ENCODE measurements at places on chromosomes 5 and 9. TPM values are rescaled to one million over a fixed set of nuclear protein-coding genes. Genes with fewer than 3 reads are reported as not detected.

- DNase-seq = no peak
Measured at GRCh38 chr9:87798261-87798833, 72.4 kb downstream of the CTSL start.

DNA sequence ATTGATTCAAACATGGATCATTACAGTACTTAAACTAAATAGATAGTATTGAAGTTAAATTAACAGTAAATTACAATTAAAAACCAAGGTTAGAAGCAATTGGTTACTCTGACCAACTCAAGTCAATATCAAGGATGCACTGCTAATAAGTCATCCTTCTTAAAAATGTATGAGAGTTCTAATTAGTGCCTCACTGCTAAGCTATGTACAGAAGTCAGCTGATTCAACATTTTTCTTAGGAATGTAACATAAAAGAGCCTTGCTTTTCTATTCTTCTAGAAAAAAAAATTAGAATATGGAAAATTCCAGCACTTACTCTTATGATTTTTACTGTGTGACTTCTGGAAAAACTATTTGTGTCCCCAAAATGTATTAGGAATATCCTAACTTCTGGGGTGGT is 75.7 kb upstream of the FBN2 start:
- DNase-seq = no peak

GRCh38 chr5:62306323-62306895 is 403 bp downstream of the KIF2A start:
- peak; percentile 21 for DNase-seq

GRCh38 chr5:99070362-99070761 is 141.6 kb upstream of the CHD1 start:
- no peak for DNase-seq

DNA sequence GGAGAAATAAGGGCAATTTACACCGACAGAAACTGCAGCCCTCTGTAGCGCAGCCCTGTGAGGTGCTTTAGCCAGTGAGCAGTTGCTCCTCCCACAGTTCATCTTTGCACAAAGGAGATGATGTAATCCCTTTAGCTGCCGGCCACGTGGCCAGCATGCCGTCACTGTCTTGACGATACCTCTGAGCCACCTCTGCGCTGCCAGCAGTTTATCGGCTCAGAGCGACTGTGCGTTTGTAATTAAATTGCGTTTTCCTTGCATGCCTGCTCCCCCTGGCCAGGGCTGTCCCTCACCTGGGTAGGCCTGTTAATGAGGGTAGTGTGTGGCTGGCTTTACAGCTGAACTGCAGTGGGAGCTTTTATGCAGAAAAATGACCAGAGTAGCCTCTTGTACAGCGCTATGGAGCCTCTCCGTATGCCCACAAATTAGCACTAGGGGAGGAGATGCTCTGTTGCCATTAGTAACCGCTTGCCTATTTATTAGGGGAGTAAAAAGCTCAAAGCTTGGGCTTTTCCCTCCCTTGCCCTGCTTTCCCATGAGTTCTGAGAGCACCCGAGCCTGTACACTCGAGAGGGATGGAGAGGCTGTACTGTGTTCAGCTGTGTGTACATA is 107.0 kb downstream of the TRIO start:
- peak; percentile 77 for DNase-seq

Gene PCDHA12
- 0.90 TPM for total RNA-seq

- no peak for DNase-seq
Measured at GRCh38 chr5:64453405-64453804, 52.4 kb upstream of the RGS7BP start.

Gene STARD4
- total RNA-seq = 77.2 TPM

DNA sequence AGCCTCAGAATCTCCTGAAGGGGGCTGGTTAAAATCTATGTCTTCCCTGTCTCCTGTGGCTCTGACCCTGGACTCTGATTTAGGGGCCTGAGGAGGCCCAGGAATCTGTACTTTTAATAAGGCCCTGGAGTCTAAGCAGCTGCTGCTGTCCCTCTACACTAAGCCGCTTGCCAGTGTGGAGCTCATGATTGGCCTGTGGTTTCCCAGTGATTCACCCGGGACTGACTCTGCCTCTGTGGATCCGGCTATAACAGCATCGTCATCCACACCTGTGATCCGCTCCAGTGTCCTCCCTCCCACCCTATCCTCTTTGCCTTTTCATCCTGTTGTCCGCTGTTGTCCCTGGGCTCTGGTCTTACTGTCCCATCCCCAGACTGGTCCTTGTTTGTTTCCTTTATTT is 3.7 kb downstream of the SLC31A2 start:
- no peak for DNase-seq

DNA sequence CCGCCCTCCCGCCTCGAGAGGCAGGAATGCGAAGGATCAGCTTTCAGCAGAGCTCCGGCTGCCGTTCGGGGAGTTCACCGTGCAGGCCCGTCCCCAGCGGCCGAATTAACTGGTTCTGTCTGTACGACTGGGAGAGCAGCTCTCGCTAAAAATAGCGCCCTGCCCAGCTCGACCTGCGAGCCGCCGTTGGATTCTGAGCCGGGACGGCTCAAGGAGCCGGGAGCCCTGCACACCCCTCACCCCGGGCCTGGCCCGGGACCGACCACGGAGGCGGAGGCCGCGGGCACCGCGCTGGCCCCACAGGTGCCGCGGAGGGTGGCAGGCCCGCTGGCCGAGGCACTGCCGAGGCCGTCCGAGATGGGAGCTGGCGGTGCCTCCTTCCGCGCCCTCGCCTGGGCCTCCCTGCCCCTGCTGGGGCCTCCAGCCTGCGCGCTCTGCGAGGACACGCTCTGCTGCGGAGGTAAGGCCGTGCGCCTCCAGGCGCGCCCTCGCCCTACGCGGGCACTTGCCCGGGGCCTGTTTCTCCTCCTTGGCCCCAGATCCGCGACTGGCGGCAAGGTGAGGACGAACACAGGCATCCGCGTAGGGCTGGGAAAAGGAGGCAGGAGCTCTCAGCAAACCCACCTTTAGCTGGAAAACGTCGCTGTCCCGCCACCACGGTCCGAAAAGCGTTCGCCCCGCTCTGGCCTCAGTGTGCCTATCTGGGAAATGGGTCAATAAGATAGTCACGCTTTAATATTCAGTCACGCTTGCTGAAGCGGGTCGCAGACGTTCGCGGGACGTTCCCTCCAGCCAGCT is 53.1 kb upstream of the DAB2IP start:
- DNase-seq = peak; percentile 69

Gene NR2F1-AS1
- 61.4 TPM for total RNA-seq

Gene TMEM215
- total RNA-seq = 0.21 TPM

All from urinary bladder (tissue), 4 donors.